MV-4-11 (cell line): ENCODE measurements at places on chromosomes 4 and X.

GRCh38 chr4:3401436-3402171 is 40.2 kb upstream of the HGFAC start:
- no peak for DNase-seq

DNA sequence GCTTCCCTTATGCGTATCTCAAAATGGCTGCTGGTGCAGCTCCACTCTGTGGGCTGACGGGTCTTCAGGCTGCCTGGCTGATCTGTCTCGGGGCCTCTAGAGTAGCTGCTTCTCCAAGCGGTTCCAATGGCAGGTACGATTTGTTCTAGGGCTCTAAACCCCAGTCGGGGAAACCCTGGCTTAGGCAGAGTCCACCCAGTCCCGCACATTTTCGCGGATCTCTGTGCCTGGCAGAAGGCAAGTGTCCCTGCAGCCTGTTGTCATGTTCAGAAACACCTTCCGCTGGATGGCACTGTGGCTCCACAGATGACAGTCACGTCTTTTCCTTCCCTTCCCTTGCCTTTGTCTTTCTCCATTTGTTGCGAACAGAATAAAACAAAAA is 54.4 kb downstream of the NBDY start:
- DNase-seq = no peak

GRCh38 chr4:121668368-121669162 is 28.2 kb downstream of the ANXA5 start:
- no peak for DNase-seq

DNA sequence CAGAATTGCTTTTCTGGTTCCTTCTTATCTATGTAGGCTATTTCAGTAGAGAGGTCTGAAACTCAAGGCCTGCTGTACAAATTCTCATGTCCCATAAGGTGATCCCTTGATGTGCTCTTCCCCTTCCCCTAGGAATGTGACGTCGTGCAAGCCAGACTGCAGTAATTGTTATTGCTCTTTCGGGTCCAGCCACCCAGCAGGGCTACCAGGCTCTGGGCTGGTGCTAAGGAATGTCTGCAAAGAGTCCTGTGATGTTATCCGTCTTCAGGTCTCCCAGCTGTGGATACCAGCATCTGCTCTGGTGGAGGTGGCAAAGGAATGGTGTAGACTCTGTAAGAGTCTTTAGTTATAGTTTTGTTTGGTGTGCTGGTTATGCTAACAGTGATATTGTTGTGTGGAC is 378.7 kb downstream of the C4orf33 start:
- DNase-seq = no peak

GRCh38 chr4:93127489-93127888 is 701.1 kb upstream of the ATOH1 start:
- DNase-seq = no peak

DNA sequence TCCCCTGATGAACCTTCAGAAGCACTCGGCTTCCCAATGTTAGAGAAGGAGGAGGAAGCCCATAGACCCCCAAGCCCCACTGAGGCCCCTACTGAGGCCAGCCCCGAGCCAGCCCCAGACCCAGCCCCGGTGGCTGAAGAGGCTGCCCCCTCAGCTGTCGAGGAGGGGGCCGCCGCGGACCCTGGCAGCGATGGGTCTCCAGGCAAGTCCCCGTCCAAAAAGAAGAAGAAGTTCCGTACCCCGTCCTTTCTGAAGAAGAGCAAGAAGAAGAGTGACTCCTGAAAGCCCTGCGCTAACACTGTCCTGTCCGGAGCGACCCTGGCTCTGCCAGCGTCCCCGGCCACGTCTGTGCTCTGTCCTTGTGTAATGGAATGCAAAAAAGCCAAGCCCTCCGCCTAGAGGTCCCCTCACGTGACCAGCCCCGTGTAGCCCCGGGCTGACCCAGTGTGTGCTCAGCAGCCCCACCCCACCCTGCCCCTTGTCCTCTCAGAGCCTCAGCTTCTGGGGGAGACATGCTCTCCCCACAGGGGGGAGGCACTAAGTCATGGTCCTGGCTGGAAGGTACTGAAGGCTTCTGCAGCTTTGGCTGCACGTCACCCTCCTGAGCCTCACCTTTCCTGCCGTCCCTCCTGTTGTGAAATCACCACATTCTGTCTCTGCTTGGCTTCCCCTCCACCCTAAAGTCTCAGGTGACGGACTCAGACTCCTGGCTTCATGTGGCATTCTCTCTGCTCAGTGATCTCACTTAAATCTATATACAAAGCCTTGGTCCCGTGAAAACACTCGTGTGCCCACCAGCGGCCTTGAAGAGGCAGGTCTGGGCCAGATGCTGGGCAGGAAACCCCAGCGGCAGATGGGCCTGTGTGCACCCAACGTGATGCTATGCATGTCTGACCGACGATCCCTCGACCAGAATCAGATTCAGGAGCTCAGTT is 34.7 kb downstream of the NOP14 start:
- no peak for DNase-seq

- no peak for DNase-seq
These were observed 80.4 kb upstream of the GRPR start for GRCh38 chrX:16042980-16043379.

GRCh38 chrX:21985332-21985777 is 44.8 kb downstream of the SMS start:
- peak; percentile 63 for DNase-seq
